ENCODE measurements at places on chromosomes 16 and 17.
A peak's percentile ranks its signal among the peaks of the same experiment; 100 is the strongest.

GRCh38 chr17:45436625-45437464 lies 4.2 kb upstream of the ARHGAP27 start:
- no peak for DNase-seq

DNA sequence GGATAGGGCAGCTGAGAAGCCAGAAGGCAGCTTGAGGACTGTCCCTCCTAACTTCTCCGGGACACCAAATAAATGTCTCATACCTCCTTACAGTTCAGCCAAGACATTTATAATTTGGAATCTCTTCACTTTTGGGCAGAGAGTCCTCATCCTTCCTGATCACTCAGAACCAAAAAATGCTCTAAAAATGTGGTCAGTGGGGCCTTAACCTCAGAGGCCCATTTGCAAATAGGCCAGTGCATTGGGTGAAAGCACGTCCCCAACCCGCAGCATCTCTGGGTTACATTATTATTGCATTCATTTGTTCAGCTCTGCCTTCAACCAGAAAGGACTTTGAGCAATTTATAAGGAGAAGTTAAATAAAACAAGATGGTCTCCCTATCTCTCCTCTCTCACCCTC lies 112.4 kb upstream of the IRX3 start:
- no peak for DNase-seq

GRCh38 chr16:28298511-28298878 lies 6.2 kb downstream of the SBK1 start:
- DNase-seq, result no peak

GRCh38 chr16:57867000-57867561 lies 64.8 kb upstream of the KIFC3 start:
- no peak for DNase-seq

DNA sequence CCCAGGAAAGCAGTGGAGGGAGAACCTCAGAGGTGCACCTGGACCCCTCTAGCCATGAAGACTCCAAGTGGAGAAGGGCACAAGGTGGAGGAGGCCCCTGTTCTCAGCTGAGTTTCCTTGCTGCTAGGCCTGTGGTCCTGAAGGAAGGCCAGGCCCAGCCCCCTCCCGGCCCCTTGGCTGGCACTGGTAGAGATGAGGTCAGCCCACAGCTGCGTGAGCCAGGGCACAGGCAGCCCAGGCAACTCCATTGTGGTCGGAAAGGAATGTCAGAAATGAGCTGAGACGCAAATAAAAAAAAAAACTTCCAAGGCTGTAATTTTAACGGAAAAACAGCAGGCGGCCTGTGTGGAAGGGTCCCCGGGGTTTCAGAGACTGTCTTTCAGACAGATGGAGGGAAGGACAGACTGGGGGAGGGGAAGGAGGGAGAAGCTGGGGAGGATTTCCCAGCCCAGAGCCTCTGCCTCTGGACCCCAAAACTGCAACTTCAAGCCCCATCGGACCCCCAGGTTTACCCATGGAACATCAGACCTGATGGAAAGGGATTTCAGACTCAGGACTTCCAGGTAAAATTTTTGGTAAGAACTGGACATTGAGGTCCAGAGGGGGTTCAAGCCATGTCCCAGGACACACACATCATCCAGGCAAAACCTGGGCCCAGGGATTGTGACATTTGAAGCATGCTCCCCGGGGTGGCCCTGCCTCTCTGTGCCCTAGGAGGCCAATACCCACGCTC lies 25.6 kb upstream of the MRPS23 start:
- DNase-seq, result peak; percentile 94

DNA sequence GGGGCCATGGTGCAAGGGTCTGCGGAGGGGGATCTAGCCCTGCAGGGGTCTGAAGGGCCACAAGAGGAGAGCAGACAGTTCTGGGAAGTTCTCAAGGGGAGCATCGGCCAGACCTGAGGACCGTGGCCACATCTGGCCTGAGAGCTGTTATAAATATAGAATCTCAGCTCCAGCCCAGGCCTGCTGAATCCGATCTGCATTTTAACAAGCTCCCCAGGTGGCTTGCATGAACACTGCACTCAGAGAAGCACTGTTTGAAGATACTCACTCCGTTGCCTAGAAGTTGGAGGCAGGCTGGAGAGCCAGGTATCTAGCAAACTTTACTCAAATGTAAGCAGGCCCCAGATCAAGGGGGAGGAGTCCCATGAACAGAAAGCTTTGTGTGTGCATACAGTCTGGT lies 61.3 kb downstream of the NKD1 start:
- DNase-seq, result no peak

DNA sequence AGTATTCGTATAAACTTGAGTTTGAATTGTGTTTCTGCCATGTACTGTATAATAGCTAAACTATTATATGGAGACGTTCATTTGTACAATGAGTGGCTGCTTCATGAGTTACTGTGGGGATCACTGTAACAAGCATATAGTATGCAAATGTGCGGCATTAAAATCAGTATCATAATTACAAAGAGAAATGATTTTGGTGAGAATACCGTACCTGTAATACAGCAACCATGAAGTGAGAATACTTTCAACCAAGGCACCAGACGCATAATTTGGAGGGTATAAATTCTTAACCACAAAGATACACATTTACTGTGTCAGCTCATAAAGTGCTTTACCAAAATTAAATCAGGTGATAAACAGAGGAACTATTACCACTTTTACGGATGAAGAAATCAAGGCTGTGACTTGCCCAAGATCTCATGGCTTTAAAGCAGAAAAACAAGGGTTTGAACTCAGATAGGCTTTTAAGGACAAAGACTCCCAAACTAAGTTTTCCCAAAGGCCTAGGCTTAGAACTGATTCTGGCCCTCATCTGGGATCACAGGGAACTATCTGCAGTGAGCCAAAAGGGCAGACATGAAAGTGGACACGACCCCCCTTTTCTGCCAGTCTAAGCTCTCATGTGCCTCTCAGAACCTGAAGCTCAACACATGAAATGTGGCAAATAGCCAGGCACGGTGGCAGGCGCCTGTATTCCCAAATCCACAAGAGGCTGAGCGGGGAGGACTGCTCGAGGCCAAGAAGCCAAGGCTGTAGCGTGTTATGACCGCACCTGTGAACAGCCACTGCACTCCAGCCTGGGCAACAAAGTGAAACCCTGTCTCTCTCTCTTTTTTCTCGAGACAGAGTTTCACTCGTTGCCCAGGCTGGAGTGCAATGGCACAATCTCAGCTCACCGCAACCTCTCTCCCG lies 6.4 kb downstream of the RPS15A start:
- DNase-seq, result no peak

DNA sequence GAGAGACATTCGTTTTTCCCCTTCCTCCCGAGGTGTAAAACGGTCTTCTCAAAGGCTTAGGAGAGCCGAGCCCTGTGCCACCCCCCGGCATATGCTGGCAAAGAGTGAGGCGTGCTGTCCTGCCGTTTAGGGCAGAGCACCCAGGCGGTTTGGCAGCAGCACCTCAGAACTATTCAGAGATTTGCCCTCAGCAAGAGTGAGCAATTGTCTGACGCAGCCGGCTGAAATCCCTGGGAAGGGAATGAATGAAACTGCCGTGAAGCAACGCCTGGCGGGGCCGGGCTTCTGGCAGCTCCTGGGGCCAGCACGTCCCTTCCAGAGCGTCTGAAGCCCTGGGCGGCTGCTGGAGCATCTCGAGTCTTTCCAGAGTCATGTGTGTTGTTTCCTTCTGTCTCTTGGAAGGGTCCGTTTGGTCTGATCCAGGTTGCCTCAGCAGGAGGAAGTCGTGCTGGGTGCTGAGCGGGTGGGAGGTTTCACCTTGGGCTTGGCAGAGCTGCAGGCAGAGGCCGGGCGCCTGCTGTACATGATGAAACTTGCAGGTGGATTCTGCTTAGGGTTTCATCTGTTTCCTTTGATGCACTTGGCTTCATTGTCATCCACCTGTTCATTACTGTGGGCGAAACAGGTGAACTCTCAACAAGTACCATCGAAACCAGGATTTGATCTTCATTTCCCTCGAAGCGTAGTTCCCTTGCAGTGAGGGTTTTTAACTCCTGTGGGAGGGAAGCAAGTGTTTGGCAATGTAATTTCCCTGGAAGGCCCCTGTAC lies 35.4 kb downstream of the TBCD start:
- no peak for DNase-seq

DNA sequence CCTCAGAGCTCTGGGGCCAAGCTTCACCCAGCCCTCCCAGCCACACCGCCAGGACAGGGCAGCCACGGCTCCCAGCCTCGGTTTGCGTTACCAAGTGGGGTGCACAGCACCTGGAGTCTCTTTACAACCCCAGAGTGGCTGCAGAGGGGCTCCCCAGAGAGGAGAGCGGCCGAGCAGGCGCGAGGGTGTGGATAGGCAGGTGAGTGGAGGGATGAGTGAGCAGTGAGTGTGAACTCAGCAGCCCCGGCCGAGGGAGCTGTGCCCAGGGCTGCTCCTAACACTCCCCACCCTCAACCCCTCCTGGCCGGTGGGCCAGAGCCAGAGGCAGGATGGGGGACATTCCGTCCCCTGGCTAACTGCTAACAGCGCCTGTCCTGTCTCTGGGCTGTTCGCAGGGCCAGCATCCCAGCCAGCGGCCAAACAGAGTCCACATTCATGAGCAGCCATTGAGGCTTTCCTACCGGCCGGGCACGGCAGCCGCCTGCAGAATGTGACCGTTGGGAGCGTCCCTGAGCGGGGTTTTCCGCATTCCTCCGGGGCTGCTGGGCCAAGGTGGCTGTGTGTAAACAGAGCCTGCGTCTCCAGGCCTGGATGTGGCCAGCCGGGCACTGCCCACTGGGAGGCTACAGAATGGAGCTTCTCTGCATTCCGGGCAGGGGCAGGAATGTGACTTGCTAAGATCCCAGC lies 5.3 kb downstream of the ZNF469 start:
- peak; percentile 78 for DNase-seq
